Brain microvascular endothelial cell (primary cell): ENCODE measurements at places on chromosomes 11 and 22.

GRCh38 chr11:16613262-16613511, 125.3 kb upstream of the C11orf58 start:
- no peak for DNase-seq

DNA sequence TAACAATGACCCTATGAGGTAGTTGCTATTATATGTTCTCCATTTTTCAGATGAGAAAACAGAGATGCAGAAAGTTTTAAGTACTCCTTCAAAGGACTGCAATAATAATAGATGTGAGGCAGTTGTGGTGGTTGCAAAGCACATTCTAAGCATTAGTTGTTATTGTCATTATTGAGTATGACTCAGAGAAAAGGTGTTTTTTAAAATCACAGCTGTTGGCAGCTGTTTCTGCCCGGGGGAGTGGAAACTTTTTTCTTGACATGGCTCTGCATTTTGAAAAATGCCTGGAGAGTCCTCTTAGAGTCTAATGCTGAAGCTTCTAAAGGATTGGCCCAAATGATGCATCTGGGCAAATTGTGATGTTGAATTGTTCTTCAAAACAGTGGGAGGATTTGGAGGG, 244.5 kb upstream of the MPPED2 start:
- no peak for DNase-seq

- peak; percentile 93 for DNase-seq
Measured at GRCh38 chr22:27456696-27457503, 344.7 kb downstream of the MN1 start.

- DNase-seq: no peak
Measured at GRCh38 chr11:87399341-87399740, 361.6 kb downstream of the TMEM135 start.

DNA sequence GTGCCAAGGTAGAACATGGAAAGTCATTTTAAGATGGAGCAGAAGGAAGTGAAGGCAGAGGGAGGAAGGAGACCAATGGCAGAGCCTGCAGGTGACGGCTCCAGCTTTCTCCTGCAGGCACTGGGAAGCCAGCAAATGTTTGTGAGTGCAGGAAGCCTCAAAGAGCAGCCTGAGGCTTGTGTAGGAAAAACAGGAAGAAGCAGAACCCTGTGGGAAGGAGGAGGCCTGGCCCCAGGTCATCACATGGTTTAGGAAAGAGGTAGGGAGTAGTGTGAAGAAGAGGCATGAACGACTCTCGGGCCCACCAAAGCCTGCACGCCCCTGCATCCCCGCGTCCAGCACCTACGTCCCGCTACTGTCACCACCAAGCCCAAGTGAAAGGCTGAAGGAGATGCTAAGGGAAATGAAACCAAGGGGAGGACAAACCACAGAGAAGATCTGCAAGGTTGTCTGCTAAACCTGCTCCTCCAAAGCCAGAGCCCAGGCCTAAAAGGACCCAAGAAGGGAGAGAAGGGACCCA, 151.5 kb downstream of the CHST1 start:
- no peak for DNase-seq

GRCh38 chr22:42169055-42169469, 38.5 kb upstream of the CYP2D6 start:
- peak; percentile 71 for DNase-seq

DNA sequence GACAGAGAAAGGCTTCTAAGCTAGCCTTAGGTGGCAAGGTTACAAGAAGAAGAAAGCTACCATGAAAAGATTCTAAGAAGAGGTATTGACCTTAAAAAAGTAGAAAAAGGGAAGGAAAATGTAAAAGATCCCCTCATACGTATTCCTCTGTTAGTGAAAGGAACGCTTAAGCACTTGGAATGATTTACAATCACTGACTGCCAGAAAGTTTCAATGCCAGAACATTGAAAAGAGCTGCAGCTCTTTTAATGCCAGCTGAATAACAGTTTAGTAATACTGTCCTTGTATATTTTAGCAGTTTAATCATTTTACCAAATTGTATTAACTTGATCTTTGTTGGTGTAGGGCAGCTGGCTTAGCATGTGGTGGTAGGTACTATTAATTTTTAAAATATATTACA, 650.7 kb downstream of the FAM181B start:
- DNase-seq: no peak

- DNase-seq: no peak
Measured at GRCh38 chr11:19779740-19780139, 67.1 kb downstream of the NAV2 start.

DNA sequence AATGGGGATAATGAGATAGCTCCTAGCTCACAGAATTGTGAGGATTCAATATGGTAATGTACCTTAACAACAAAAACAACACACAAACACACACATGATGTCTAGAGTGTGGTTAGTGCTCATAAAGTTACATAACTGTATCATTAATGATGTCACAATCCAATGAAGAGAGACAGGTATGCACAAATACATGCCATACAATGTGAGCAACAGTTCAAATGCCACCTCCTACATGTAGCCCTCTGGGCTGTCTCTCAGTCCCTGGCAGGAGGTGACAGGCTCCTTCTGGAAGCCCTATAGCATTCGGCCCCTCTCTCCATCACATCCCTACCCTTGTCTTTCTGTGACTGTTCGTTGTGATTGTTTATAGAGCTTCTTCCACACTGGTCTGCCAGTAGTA, 8.3 kb upstream of the MICALL1 start:
- no peak for DNase-seq

- DNase-seq: peak; percentile 21
Measured at GRCh38 chr22:22085702-22086500, 103.3 kb upstream of the TOP3B start.

GRCh38 chr11:2390725-2391151, 9.8 kb upstream of the TSSC4 start:
- peak; percentile 36 for DNase-seq

- no peak for DNase-seq
Measured at GRCh38 chr22:46377525-46378425, 42.3 kb downstream of the TRMU start.

DNA sequence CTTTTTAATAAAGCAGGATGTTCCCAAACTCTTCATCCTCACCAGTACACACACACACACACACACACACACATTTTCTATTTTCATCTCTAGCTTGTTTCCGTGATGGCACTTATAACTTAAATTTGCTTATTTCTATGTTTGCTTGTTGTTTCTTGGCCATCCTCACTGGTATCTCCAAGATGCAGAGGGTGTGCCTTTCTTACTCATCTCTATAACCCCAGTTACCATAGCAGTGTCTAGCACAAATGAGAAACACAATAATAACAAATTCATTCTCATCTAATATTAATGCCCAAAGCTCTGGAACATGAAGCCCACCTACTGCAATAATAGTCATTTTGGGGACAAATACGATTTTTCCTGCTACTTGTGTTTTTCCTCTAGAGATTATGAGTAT, 156.3 kb downstream of the GRM5 start:
- no peak for DNase-seq

DNA sequence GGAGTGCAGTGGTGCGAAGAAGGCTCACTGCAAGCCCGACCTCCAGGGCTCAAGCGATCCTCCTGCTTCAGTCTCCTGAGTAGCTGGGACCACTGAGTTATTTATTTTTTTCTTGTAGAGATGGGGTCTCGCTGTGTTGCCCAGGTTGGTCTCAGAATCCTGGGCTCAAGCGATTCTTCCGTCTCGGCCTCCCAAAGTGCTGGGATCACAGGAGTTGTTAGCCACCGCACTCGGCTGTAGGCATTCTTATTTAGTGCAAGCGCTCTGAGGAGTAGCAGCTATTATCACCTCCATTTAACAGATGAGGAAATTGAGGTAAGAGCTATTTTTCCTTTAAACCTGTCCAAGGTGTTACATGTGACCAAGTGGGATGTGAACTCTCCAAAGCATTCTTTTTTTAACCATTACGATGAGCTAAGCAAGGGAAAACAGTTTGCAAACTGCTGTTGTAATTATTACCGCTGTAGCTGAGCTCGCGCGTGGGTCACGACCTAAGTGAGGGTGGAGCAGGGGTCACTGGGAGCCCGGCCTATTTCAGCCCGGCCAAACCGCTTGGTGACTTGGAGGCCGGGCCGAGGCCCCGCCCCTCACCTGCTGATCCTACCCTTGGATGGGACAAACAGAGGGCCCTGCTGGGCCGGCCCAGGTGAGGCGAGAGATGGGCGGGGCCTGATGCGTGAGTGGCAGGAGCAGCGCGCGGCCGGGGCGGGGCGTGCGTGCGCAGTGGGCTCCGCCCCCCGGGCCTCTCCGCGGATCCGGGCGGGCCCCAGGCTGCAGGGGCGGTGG, 449 bp upstream of the KREMEN1 start:
- DNase-seq: peak; percentile 39

DNA sequence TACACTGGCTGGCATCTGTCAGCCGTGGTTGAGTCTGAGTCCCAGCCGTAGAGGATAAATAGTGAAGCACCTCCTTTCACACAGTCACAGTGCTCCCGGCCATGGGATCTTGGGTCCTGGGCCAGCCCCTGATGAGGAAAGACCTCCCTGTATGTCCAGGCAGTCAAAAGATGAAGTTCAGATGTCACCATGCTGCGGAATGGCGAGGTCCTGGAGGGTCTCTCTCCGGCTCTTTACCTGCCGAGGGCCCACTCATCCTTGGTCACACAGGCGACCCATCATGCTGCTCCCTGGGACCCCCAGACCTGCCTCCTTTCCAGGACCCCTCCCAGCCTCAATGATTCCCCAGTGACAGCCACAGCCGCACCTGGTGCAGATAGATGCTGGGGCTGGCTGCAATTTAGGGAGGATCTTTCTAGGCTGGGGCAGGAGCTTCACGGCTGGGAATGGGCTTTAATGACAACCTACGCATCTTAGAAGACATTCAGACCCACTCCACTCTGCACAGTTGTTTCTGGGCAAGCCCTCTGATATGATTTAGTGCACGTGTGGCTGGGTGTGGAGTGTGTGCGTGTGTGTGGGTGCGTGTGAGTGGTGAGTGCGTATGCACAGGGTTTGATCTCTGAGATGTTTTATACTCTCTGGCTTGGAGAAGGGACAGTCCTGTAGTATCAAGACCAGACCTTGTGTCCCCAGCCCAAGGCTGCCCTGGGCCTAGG, 79.7 kb downstream of the FBLN1 start:
- no peak for DNase-seq

DNA sequence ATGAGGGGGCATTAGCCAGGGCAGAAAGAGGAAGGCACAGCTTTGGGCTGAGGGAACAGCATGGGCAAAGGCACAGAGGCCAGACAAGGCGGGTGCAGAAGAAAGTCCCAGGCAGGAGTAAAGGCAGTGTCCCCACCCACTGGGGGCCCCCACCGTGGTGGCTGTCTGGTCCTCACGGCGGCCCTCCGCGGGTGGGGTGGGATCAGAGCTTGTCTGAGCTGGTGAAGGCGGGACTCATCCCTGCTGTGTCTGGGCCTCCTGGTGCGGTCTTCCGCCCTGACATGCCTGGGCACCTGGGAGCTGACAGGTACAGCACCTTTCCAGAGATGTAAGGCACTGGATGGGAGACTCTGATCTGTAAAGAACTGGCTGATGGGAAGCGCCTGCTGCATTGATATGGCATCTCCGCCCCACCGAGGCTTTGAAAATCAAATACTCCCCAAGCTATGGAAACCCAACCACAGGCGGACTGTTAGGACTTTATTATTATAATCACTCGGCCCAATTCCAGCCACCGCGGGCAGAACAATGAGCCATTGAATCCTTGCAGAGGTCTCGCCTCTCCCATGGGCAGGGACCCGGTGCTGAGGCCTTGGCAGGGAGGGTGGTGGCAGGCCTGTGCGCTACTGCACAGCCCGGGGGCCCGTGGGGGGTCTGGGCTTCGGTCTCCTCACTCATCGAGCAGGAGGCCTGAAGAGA, 14.2 kb upstream of the GNB1L start:
- no peak for DNase-seq

- no peak for DNase-seq
Measured at GRCh38 chr11:72443016-72443415, 8.7 kb upstream of the CLPB start.

DNA sequence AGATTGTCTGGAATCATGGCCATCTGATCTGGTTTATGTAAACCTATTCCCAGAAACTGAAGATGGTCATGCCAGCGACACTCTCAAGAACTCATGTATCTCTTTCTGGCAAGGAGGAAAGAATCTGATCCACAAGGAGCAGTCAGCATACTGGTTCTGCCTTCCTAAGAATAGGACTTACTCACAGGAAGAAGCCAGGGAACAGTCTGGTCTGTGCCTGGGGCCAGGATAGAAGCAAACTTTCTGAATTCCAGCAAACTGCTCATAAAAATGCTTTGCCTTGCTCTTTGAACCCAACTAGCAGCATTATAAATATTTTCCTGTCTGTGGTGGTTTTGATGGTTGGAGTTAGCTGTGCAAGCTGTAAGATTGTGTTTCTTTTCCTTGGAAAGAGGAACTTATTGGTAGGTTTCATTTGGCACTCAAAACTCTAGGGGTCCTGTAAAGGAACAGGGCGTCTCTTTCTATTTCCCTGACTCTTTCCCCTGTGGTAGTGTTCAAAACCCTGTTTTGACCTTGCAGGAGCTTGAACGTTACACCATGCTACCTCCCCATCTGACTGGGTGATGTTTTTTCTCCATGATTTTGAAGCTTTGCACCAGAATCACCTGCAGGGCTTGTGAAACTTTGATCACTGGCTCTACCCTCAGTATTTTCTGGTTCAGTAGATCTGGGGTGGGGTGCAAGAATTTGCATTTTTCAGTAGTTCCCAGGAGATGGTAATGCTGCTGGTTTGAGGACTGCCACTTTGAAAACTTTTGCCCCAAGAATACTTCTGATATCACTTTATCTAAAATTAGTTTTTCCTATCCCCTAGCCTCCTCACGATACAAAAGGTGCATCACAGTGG, 627.8 kb upstream of the ANO5 start:
- DNase-seq: no peak

GRCh38 chr22:23791738-23792645, 5.2 kb downstream of the SMARCB1 start:
- no peak for DNase-seq

DNA sequence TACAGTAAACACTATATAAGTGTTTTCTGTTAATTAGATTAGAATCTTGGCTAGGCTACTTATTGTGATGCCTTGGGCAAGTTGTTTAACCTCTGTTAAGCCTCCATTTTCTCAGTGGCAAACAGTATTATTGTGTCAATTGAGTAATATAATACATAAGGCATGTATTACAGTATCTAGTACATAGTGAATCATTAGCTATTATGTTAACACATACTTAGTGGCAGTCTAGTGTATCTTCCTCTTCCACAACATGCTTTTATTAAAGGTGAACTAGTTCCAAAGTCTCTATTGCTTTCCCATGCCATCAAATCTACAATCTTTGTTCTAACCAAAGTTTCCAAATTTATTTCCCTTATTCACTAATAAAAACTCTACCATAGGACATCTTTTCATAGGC, 200.9 kb downstream of the SOX6 start:
- no peak for DNase-seq

DNA sequence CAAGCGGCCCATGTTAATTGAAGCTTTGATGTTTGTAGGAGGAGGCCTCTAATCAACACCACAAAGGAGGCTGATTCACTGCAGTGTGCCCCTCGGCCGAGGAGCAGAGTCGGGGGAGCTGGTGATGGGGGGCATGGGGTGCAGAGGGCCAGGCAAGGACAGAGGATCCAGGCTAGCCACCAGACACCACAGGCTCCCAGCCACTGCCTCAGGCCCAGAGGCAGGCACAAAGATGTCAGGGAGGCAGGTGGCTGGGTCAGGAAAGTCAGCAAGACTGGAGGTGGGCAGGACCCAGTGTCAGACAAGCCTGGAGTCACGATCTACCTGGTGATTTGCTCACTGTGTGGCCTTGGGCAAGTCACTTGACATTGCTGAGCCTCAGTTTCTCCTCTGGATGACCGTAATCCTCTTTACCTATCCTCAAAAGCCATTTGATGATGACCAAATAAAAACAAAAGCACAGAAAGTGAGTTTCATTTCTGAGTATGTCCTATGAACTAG, 121.0 kb downstream of the BUD13 start:
- DNase-seq: no peak
